ENCODE measurements at places on chromosomes 1 and 21.

DNA sequence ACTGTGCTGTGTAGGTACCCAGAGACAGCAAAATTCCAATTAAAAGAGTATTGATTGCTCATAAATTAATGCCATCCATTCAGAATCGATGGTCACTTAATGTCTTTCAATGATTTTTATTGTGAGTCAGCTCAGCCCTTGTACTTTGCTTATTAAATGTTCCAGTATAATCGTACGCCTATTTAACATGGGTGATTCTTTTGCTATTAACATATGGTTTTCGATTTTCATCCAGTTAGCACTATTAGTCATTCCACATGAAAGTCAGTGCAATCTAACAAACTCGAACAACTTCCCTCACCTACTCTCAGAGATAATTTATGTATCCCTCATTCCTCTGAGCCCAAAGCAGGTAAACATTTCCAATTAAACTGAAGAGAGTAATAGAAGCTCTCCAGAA lies 109.6 kb upstream of the APP start:
- DNase-seq = no peak

- DNase-seq = no peak
Observed at GRCh38 chr1:33599516-33600115, 127.2 kb downstream of the ZSCAN20 start.

GRCh38 chr1:62672029-62672428 lies 16.2 kb downstream of the DOCK7 start:
- DNase-seq = no peak

DNA sequence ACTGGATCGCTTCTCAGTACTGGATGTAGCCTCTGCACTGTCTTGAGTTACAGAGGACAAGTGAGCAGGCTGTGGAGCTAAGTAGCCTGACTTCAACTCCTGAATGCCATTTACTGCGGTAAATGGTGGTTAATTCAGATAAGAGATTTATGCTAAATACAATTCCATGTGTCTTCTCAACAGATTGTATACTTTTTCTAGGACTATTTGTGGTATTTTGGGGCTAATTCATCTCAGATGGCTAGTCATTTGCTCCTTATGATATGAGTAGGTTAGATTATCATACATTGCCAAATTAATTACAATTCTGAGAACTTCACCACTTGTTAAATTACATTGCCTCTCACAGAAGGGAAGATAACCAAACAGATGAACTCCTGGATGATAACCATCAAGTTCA lies 90.5 kb downstream of the NTNG1 start:
- no peak for DNase-seq

DNA sequence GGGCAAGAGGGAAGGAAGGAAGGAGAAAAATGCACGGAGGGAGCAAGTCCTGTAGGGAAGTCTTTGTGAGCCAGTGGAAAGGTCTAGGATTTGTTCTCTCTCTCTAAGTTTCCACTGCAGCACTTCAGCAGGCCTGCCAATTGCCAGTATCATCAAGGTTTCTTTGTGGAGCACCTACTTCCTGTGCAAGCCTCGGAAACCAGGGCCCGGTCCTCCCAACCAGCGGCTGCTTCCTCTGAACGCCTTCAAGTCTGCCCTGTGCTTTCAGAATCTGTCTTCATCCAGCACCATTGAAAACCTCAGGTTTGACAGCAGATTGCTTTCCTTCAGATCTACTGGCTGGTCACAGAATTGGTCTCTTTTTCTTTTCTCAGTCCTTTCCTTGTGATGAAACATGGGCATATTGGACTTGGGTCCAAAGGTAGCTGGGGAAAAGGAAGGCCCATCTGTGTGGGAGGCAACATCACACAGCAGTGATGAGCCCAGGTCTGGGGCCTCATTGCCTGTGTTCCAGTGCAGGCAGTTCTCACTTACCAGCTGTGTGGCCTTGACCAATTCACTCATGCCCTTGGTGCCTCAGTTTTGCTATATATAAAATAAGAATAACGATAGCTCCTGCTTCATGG lies 144.5 kb downstream of the SEC16B start:
- no peak for DNase-seq

GRCh38 chr1:98988904-98989555 lies 15.6 kb downstream of the PLPPR5 start:
- no peak for DNase-seq

DNA sequence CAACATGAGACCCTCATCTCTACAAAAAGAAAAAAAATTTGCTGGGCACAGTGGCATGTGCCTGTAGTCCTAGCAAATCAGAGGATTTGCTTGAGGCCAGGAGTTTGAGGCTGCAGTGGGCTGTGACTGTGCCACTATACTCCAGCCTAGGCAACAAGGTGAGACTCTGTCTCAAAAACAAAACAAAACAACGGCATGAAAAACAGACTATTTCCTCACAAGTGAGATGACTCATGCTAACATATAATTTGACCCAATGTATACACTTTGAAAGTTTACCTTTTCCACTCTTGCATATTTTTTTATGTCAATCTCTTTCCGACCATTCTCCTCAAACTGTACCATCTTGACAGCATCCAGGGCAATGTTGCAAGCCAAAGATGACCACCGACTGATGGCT lies 17.5 kb downstream of the CCT3 start:
- no peak for DNase-seq
